Endothelial cell of umbilical vein (primary cell): ENCODE measurements at places on chromosomes 5 and 9.

DNA sequence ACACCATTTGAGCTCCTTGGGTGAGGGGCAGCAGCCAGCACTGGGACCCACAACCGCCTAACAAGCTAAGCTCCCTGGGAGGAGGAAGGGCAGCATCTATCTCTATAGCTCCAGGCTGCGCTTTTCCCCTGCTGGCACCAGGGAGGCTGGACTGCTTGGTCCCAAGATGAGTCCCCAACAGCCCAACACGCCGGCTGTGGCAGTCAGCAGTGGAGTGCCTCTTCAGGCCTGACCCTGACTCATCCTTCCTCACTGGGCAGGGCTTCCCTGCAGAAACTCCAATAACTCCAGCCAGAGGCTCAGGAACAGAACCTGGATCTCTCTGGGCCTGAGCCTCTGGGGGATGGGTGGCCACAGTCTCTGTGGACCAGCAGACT, 113.7 kb upstream of the ADAMTS16 start:
- no peak for DNase-seq

- no peak for DNase-seq
Measured at GRCh38 chr5:139838381-139839197, 43.0 kb downstream of the PSD2 start.

- no peak for DNase-seq
Measured at GRCh38 chr5:93477816-93478215, 103.2 kb downstream of the NR2F1-AS1 start.

DNA sequence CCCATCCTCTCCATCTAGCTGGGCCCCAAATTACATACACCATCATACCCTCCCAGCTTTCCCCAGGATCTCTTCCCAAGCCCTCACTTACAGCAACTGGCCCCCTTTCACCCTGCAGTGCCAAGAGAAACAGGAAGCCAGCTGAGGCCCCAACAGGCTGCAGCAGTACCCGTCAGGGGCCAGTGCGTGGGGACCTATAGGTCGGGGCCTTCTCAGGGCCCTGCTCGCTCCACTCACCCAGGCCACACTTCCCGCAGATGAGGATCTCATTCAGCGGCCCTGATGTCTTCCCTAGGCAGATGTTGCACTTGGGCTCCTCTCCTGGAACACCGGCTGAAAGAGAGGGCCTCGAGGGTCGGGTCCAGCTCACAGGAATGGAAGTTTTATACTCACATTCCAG, 6.8 kb downstream of the PHF19 start:
- DNase-seq: peak; percentile 50

DNA sequence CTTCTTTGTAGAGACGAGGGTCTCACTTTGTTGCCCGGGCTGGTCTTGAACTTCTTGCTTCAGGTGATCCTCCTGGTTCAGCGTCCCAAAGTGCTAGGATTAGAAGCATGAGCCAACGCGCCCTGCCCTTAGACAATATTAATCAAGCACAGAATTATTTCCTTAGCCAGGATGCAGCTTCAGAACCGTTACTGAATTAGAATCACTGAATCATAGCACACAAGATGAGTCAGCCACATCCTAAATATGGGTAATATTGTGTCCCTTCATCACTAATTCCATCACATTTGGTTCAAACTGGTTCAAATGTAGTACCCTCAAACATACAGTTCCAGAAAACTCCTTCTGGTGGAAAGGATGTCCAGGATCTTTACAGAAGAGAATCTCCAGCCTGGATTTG, 82.7 kb downstream of the BNC2 start:
- DNase-seq: peak; percentile 4

GRCh38 chr9:123778232-123778902, 151.6 kb downstream of the DENND1A start:
- DNase-seq: no peak

- DNase-seq: no peak
Measured at GRCh38 chr5:15550502-15551112, 50.6 kb downstream of the FBXL7 start.

DNA sequence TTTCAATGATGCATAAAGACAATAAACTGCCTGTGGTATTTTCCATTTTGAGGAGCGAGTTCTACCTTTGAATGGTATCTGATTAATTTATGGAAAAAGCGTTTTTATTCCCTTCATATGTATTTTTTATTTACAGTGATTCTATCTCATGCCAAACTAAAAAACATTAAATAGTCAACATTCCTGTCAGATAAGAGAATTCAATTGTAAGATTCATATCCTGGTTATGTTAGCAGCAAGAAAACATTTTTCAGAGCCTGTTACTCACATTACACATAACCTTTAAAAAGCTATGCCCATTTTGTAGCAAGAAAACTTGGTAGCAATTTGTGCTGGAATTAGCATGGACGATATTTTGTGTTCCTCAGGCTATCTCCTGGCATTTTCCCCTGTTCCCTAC, 55.1 kb upstream of the PRLR start:
- no peak for DNase-seq

GRCh38 chr9:115328677-115329076, 210.7 kb upstream of the TNC start:
- DNase-seq: no peak

DNA sequence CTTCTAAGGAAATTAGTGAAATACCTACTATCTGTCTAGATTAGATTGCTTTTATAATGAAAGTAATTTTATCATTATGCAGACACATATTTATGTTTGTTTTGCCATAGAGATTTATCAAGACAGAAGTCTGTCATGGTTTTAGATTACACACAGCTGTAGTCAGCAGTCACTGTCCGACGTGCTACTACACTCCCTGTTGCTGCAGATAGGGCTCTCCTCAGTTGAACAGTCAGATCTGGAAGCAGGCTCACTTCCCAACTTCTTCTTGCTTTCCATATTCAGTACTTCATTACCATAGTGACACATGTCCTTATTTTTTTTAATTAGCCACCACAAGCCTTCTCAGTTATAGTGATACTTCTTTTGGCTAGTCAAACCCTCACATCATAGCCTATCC, 329.9 kb upstream of the ITGA1 start:
- DNase-seq: no peak

- DNase-seq: peak; percentile 16
Measured at GRCh38 chr5:37836592-37837413, 3.0 kb downstream of the GDNF start.

- DNase-seq: no peak
Measured at GRCh38 chr5:106849266-106849665, 821.5 kb downstream of the EFNA5 start.

GRCh38 chr9:105074491-105074890, 146.5 kb upstream of the ABCA1 start:
- DNase-seq: no peak

DNA sequence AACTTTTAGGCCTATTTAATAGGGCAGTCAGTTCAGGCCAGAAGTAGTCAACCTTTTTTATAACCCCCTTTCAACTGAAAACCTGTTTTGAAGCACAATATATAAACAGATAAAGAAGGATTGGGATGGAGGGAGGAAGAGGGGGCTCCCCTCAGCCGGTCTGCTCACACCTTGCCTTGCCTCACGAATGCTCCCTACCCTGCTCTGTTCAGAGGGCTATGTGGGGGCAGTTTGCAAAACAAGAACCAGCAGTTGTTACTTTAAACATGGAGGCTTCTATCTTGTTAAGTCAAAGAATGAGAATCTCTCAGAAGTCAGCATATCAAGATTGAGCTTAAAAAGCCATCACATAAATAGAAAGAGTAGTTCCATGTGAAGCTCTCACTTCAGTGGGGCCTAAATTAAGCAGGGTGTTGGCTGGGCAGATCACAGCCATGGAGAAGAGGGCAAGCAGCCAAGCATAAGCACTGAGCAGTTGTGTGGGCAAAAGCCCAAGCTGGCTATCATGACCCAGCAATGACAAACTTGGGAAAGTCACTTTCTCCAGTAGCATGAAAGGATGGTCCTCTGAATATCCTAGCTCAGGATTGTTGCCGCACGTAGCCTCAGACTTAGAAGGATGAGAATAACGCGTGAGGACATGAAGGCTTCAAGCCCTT, 70.6 kb downstream of the ALDH1A1 start:
- no peak for DNase-seq

DNA sequence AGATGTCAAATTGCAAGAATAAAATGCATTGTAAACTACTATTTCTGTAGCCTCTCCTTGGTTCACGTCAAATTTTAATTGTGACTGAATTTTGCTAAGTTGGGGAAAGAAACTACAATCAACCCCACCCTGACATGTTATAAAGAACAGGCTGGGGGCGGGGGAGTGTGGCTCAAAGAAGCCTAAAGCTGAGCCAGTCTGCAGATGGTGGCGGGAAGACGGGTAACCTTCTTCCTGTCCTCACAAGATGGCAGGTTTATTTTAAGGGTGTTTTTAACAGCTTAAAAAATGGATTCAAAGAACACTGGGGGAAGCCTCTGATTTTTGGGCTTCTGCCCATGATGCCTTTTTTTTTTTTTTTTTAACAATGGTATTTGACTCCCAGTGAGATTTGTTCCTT, 68.5 kb upstream of the MELK start:
- no peak for DNase-seq

GRCh38 chr5:93532370-93532769, 48.6 kb downstream of the NR2F1-AS1 start:
- peak; percentile 63 for DNase-seq

- DNase-seq: no peak
Measured at GRCh38 chr9:76032038-76032796, 141.7 kb downstream of the PCSK5 start.

DNA sequence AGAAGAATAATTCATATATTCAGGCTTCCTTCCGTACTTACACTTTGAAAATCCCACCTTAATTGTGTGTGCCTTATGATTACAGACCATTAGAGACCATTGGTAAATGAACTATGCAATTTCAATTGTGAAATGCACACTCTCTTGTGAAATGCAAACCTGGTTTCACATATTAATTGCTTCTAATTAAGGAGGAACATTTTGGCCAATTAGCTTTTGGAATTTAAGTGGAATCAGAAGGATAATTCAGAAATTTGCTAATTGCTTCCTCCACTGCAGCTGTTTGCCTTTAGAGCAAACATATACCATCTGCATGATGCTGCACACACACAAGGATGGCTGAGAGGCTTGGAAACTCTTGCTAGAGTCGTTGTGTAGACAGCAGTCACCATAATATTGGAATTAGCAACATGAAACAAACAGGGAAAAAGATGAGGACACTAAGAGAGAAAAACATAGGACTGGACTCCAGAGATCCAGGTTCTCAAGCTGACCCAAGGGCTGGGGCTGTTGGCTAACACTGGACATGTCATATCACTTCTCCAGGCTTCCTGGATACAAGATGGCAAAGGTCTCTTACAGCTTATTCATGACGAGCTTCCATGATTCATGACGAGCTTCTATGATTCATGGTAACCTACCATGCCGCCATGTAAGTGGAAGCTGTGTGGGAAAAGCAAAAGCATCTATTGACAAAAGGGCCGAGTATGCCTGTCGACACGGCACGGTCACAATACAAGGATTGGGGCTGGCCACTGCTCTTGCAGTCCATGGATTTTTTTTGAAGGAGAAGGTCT, 78.0 kb downstream of the PTCH1 start:
- no peak for DNase-seq

GRCh38 chr9:116939614-116940013, 252.5 kb downstream of the TRIM32 start:
- DNase-seq: no peak

DNA sequence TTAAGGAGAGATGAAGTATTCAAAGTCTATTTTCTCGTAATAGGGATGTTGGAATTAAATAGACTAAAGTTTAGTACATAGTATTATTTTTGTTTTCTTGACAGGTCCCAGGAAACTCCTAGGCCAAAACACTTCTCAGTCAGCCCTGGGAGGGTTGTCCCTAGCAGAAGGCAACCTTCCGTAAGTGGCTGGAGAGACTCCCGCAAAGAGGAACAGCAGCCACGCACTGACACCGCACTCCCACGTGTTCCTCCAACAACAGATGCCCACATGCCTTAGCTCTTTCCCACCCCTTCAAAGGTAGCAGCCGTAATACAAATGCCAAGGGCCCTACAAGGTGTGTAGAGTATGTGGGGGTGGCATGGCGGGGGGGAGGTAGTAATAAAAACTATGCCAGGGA, 28.4 kb downstream of the PCDHGC5 start:
- no peak for DNase-seq

DNA sequence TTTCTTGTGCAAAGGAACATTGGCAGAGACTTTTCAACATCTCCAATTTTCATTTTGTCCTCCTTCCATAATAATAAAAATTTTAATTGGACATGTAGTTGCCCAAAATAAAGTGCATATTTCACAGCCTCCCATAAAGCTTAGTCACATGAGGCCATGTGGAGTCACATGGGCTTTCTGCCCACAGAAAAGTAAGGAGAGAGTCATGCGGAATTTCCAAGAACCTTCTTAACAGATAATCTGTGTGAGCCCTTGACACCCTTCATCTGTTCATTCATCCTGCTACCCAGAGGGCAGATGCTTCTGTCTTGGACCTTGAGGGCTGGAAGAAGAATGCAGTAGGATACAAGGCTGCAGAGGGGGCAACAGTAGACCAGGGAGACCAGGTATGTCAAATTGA, 60.7 kb downstream of the APTX start:
- no peak for DNase-seq
